ENCODE measurements at places on chromosomes 3 and 15. TPM values are rescaled to one million over a fixed set of nuclear protein-coding genes. Genes with fewer than 3 reads are reported as not detected.

- no peak for DNase-seq
These were observed 246.1 kb downstream of the ZIC1 start for GRCh38 chr3:147655236-147655635.

GRCh38 chr3:51941798-51942602, at the start of the genes PARP3 and RRP9:
Gene PARP3, plus strand, starts transcription at chr3:51942363. Its CDS starts 993 bp downstream, at chr3:51943356.
Gene RRP9, minus strand, starts transcription at chr3:51941904. Its CDS starts 37 bp downstream, at chr3:51941867.
- DNase-seq: peak; percentile 98

The GOLGA8T gene
- not detected for total RNA-seq

The SLC6A11 gene
- not detected for total RNA-seq

DNA sequence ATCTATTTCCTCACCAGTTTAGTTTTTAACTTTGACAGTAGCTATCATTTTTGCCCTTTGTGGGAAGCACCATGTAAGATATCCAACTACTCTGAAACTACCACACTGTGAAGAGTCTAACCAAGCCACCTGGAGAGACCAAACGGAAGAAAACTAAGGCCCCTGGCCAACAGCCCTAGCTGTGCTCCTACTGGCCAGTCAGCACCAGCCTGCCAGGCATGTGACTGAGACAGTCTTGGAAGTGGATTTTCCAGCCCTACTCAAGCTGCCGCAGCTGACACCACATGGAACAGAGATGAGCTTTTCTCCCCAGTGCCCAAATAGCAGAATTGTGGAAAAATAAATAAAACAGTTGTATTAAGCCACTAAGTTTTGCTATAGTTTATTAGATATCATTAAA, 2.9 kb upstream of the TBC1D5 start:
- no peak for DNase-seq

GRCh38 chr15:94305133-94305532, 73.8 kb downstream of the MCTP2 start:
- no peak for DNase-seq

The MUC20 gene
- 52.3 TPM for total RNA-seq

DNA sequence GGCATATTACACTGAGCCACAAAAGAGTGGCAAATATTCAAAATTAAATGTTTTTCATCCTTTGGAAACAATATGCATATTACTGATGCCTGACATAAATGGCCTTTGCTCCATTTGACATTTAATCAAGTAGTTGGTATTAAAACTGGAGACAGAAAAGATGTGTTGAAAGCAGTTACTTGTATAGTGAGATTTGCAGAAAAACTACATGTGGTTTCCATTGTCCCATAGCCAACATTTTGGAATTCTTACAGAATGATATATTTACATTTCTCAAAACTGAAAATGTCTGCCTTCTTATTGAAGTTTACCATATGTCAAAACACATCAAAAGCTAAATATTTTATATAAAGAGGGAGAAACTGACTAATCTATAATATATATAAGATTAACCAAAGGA, 21.6 kb downstream of the SHOX2 start:
- no peak for DNase-seq

GRCh38 chr15:63166219-63166618, 8.9 kb upstream of the RPS27L start:
- DNase-seq: peak; percentile 37

The ACP3 gene
- total RNA-seq: 4.0 TPM

The GPR15 gene
- not detected for total RNA-seq

The KBTBD8 gene
- total RNA-seq: 0.89 TPM

- DNase-seq: no peak
These were observed at the start of gene CHRNB4 for GRCh38 chr15:78641102-78641748. Gene CHRNB4, minus strand, starts transcription at chr15:78641210. Its CDS starts 77 bp downstream, at chr15:78641133.

The EAF1 gene
- 19.6 TPM for total RNA-seq

- DNase-seq: no peak
These were observed 33.0 kb upstream of the CA12 start for GRCh38 chr15:63414474-63415120.

The PLCB2 gene
- 0.38 TPM for total RNA-seq

DNA sequence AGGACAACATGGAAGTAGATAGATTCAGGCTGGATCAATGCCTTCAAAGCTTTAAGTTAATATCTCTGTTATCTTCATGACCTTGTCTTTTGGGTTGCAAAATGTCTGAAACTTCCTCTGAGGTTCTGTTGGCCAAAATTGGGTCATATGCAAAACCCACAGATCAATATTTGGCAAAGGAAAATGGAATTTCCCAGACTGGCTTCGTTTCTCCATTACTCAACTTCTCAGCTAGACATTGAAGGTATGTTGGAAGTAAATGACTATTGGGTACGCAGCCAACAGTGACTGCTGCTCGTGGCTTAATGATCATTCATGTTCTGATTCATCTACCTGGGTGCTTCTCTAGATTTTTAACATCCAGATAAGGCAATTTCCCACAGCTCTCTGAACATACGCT, 675.4 kb upstream of the SGO1 start:
- no peak for DNase-seq

DNA sequence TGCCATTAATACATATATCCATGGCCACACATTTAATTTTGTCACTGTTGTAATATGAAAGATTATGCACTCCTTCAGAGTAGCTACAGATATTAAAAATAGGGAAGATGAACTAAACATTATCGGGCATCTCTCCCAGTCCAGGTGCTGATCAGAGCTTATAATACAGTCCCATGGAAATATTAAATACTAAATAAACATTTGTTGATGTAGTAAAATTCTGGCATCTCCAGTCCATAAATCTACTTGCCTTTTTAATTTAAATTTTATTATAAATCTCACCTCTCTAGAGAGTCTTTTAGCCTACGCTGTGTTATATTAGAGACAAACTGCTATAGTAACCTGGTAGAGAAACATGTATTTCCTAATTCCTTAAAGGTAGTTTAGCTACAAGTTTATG, 297.6 kb downstream of the GRM7 start:
- no peak for DNase-seq

DNA sequence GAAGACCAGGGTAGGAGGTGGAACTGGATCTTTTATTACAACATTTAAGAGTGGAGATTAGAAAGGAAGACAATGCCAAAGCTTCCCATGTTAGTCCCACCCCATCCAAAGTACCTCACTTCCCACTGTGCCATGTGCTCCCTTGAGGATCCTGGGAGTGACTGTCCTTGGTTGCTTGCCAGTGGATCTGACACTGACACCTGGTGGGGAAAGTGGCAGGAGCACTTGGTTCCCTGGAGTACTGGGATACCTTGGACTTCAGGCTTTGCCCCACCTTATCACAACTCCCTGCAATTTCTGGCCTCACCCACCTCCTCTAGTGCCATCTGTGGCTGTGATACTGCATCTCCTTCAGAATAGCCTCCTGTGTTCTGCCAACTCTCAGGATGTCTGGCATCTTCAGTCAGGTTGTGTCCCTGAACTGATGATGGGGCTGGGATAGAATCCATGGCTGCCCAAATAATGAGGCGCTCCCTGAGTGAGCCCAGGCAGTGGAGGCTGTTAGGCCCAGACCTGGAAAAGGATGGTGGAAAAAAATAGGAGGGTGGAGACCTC, 1.3 kb downstream of the ELL3 start:
- peak; percentile 97 for DNase-seq

DNA sequence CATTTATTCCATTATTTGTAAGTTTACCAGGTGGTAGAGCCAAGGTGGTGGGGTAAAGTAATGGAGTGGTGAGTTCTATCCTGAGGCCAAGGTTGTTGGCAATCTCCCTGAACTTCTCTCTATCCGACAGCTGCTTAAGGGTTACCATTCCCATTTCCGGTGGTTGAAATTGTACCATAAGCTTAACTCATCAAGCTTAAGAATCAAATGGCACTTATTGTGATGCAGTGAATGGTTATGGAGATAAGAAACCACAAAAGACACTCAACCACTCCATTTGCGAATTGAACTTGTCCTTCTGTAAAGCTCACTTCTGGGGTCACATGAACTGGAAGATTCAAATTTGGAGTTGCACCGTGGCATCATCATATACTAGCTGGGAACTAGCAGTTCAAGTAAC, 287.4 kb upstream of the SLCO3A1 start:
- no peak for DNase-seq

Measured in HT-29 (cell line).